Stimulated activated CD8-positive, alpha-beta memory T cell treated with anti-CD3 and anti-CD28 coated beads, Interleukin-7, amount 100 ng/mL, for 48 hours (primary cell): ENCODE measurements at places on chromosomes 13 and 19.

DNA sequence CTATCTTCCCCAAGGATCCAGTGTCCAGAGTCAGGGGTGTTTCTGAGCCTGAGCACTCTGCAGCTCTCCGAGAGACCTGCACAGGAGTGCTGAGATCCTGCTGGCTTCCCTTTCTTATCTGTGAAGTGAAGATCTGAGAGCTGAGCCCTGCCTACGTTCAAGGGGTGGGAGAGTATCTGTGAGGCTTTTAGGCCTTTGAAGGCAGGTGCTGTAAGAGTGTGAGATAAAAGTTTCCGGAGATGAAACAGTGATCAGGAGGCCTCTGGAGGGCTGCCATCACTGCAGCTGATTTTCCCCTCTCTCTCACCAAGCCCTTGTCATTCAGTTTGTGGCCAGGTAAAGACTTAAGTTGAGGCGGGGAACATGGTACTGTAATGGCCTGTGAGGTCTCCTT lies 83.1 kb downstream of the AKAP11 start:
- peak; percentile 54 for DNase-seq

GRCh38 chr13:59442944-59443486 lies 720.7 kb downstream of the DIAPH3 start:
- no peak for DNase-seq

GRCh38 chr13:20124303-20124702 lies 36.5 kb downstream of the GJA3 start:
- no peak for DNase-seq

DNA sequence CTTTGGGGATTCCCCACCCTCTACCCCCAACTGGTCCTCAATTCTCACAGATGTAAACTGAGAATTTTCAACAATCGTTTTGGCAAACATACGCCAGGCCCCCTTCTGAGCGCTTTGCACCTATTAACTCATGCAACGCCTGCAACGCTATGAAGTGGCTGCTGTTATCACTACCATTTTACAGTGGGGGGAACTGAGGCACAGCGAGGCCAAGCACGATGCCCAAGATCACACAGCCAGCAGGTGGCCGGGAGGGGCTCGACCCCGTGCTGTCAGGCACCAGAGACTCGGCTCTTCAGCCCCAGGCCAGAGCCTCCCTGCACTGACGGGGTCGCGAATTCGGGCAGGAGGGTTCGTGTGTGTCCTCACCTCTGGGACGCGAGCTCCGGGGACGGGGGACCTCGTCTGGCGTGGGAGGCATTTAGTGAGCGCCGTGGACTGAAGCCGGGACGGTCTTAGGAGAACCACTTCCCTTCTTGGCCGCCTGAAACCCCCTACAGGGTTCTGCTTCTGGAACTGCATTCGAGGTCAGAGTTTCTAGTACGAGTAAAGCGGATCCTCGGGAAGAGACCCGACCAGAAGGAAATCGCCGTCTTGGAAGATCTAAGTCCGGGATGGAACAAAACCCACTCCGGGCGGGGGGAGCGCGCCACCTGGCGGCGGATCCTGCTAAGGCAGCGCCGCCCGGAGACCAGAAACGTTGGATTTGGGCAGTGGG lies 21.0 kb downstream of the ZNF114 start:
- DNase-seq = no peak

DNA sequence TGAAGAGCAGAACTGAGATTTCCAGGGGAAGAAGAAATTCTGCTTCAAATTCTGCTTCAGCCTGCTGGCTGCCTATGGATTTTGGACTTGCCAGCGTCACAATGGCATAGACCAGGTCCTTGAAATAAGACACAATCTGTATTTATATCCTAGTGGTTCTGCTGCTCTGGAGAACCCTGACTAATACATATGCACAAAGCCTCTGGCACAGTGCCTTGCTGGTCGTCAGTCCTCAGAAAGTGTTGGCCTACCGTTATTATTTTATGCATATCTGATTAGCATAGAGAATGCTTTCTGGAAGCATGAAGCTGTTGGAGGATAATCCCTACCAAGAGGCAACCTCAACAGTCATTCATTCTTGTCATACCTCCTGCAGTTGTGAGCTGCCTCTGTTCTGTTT lies 213.7 kb downstream of the B3GLCT start:
- no peak for DNase-seq

- DNase-seq = peak; percentile 60
Measured at GRCh38 chr19:35557539-35558399, 5.7 kb downstream of the ATP4A start.

DNA sequence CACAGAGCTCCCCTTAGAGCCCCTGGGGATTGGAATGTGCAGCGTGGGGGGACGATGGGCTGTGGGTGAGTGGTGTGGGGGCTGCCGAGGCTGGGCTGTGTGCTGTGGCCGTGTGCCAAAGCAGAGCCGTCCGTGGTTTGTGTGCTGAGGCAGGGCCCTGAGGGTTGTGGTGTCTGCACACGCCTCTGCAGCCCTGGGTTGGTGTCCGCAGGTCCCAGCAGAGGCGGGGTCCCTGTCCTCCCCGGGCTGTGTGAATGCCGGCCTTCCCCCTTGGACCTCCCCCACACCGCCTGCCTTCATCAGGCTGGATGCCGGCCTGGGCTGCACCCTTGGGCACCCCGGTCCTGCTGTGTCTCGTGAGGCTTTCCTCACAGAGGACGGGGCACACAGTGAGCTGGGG lies 26.1 kb downstream of the DOT1L start:
- DNase-seq = no peak

GRCh38 chr19:34540811-34541557 lies 59.4 kb downstream of the WTIP start:
- no peak for DNase-seq

DNA sequence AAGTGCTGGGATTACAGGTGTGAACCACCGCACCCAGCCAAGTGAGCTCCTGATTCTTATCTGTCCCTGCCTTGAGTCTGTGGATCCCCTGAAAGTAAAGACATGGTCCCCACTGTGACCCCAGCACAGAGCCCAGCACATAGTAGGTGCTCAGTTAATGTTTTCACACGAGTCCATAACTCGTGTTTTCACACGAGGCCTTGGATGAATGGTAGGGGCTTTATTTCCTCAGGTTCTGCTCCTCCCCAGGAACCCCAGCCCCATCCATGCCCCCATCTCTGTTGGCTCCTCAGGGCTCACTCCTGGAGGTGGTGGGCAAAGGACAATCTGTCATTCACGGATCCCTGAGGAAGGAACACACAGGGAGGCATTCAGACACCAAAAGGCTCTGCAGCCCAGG lies 23.6 kb upstream of the PDE4C start:
- no peak for DNase-seq

DNA sequence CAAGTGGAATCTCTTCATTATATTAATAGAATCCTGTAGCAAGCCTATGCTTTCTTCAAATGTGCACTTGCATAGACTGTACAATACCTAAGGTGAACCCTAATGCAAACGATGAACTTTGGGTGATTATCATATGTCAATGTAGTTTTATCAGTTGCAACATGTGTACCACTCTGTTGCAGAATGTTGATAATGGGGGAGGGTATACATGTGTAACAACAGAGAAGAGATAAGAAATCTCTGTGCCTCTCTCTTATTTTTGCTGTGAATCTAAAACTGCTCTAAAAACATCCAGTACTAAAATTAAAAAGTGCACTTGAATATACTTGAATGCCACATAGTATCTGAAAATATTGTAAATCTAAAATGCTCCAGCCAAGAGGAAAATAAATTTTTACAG lies 820.8 kb upstream of the MIR17HG start:
- no peak for DNase-seq

DNA sequence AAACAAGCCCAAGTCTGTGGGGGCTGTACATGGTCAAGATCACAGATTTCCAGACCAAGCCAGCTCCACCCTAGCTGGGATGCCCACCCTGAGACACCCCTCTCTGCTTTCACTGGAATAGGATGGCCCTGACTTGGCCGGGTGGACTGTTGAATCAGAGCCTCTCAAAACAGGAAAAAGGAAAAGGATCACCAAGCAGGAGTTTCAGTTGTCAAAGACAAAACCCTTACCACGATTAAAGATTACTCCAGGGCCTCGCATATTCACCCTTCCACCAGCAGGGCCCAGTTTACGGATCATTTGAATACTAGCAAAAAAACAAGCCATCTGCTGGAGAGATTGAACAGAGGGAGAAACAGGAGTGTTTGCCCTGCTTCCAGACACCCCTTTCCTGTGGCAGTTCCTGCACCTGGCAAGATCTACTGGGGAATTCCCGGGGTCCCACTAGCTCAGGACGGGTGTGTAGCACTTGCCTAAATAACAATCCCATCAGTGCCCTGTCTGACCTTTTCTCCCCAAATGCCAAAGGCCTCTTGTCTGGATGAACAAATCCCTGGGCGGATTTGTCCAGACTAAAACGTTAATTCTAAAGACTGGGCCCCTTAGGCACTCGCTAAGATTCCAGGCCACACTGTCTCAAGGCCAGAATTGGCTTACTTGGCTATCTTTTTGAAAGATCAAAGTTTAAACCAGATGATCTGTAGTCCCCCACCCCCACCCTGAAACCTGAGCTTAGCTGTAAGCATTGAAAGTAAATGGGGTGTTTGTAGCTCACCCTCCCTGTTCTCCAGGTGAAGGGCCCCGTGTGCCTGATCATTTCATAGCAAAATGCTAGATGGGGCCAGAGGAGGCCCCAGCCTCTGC lies 38.4 kb downstream of the ACTN4 start:
- DNase-seq = no peak

- DNase-seq = no peak
Measured at GRCh38 chr13:30412346-30412745, 9.9 kb upstream of the UBE2L5 start.

- no peak for DNase-seq
Measured at GRCh38 chr13:97460004-97460775, 26.2 kb downstream of the RAP2A start.

DNA sequence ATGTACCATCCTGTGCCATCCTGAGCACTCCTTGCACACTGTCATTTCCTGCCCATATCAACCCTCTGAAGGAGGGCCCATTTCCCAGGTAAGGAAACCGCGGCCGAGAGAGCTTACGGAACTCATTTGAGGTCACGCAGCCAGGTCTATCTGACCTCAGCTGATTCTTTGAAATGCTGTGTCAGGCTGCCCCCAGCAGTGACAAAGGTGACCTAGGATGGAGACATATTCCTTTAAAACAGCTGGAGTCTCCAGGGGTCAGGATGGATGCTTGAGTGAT lies 42.2 kb upstream of the VSTM2B start:
- DNase-seq = no peak

- no peak for DNase-seq
Measured at GRCh38 chr13:20927596-20928257, 25.2 kb upstream of the XPO4 start.

DNA sequence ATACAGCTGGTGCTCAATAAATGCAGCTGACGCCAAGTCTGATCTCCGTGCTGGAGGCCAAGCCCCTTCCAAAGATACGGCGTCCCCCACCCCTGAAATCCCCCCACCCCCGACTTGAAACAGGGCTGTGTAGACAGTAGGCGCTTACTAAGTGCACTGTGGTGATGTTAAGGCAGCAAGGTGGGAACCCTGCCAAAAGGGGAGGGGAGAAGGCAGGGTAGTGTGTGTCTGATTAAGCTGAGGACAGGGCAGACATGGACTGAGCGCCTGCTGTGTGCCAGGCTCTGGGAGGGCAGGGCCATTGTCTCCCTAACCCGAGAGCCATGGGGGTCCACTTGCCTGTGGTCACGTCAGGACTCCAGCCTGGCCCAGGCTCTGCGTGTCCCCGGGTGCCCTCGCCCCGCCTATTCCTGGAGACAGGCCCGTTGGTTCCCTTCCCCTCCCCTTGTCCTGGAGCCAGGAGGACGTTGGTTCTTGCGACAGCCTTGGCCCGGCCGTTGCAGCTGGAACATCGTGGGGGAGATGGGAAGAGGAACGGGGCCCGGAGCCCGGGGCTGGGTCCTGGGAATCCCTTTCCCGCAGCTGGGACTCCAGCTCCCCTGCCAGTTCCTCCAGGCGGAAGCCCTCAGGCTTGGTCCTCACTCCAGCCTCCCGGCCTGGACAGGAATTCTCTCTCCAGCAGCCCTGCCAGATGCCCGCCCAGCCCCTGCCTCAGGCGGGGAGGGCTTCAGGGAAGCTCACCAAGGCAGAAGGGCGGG lies 1.7 kb upstream of the ELANE start:
- no peak for DNase-seq

GRCh38 chr19:29886586-29886985 lies 55.5 kb upstream of the URI1 start:
- no peak for DNase-seq

GRCh38 chr19:5645409-5645808 lies 22.5 kb downstream of the SAFB start:
- DNase-seq = no peak

DNA sequence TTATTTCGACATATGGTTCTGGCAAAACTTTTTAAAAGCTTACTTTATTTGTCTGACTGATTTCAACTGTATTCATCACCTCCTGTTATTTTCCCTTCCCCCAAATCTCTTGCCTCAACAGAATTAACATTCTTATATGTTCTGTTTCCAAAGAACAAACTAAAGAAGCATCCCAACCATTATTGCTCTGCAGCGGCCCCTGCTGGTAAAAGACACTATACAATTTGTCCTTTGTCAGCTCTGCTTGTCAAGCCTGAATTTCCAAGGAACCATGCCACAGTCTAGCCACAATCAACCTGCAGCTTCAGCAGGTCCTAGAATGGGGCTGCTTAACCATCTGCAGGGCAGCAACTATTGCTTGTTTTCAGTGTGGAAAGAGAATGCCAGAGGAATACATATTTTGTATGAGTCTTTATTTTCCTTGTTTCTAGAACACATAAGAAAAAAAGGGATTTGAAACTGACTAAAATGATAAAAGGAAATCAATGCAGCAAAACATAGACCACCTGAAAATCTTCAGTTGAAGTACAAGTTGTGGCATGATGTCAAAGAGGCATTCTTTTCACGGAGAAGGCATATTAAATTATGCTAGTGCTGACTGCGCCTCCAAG lies 845.3 kb downstream of the DIAPH3 start:
- DNase-seq = peak; percentile 32

GRCh38 chr19:57406516-57407123 lies 4.3 kb upstream of the ZNF17 start:
- DNase-seq = peak; percentile 49
